ENCODE measurements at places on chromosomes 4 and X.

DNA sequence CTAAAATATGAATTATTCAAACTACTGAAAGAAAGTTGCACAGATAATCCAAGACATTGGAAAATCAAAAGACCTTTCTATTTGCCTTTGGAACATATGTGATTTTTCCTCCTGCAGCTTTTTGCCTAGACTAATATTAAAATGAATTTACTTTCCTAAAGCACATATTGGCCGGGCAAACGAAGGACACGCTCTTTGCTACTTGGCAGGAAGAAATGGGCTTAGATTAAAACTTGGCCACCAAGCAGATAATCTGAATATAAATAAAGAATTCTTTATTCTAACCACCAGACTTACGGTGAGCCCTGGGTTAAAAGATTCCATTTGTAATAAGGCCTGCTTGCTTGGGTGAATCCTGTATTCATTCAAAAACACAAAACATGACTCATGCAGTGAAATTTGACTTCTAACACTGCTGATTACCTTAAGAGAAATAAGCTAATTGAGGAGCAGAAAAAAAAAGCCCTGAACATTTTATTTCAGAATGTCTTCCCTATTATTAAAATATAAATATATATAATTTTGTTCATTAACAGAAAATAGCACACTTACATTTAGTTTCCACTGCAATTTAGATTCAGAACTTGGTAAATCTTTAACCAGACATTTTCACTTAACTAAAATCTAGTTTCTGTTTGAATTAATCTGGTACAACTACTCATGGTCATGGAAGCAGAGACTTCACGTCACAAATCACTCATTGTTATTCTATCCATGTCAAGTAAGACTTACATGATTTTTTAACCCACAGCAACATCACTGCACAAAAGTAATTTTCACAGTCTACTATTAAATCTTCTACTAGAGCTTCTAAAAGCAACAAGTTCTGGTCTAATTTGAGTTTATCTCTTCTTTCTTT is 116.1 kb upstream of the PLAC1 start:
- DNase-seq, result no peak

DNA sequence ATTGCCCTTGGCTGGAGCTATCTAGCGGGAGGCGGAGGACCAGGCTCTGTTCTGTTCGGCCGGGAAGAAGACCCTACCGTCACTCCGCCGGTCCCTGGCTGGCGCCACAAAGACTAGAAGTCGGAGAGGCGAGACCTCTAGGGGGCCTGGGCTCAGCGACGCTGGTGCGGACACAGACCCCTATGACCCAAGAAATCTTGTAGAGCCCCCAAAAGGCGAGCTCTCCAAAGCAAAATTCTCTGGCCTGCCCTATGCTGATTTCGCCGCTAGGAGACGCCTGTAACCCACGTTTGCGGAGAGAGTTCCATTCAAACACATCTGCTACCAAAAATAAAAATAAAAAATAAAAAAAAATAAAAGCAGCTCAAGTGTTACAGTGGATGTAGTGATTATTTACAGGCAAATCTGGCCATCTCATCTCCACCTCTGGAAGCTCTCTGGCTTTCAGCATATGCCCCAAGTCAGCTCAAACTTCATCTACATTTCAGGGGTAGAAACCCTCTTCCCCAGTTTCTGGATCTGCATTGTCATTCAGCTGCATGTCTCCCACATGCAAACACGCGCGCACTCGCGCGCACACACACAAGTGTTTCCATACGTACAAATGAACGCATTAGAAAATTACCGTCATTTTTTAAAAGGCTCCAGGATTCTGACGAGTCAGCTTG is 2.4 kb upstream of the PCDH10 start:
- no peak for DNase-seq

DNA sequence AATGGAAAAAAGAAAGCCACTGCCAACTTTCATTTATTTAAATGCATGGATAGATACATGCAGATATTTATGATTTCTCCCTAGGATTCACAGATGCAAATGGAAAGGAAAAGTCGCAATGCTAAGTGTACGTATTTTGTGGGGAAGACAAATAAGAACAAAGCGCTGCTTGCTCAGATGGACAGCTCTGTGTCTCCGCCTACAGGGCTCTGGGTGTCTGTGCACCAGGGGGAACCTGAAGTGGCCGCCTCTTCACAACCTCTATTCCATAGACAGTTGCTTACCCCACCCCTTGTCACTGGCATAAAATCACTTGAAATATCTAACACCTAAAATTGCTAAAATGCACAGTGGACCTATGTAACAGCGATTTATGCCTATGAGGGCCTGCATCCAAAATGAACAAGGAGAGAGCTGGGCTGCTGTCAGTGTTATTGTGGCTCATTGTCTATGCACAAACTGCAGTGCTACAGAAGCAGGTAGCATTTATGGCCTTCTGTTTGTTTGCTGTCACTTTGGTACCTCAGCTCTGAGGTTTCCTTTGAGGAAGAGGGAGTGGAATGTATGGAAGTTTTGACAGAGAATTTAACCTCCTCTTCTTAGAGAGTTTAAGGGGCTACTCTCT is 58.6 kb upstream of the PAGE1 start:
- no peak for DNase-seq

DNA sequence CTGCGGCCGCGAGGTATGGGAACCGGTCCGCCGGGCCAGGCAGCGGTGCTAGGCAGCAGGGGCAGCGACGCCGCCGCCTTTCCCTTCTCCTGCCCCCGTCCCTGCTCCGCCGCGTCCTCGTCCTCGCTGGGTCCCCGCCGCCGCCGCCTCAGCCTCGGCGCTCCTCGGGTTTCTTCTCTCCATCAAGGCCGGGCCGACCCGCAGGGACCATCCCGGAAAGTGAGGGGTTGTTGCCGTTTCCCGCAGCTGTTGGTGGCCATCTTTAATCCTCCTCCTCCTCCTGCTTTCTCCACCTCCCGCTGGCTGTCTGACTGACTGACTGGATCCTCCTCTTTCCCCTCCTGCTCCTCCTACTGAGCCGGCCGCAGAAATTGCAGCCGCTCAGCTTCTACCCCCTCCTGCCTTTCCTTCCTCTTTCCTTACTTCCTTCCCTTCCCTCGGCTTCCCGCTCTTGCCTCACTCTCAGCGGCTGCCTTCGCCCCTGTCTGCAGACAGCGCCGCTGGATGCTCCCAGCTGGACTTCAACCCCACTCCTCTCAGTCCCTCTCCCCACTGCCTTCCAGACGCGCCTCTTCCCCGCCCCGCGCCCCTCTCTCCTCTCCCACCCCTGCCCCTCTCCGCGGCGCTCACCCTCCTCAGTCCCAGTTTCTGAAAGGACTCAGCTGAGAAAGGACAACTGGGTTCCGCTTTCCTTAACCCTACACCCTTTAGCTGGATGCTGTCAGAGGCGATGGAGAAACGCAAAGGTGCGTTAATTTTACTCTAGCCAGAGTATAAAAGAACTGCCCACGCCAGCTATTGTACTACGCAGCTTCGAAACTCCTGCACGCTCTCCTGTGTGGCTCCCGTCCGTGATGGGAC is at the start of gene WDFY3:
Gene WDFY3, minus strand, starts transcription at position 309 of the 861 bp plus-strand sequence. CDS start 106,099 bp downstream, outside the sequence.
- peak; percentile 71 for DNase-seq

GRCh38 chr4:2103843-2104547 is 44.9 kb downstream of the NAT8L start:
- no peak for DNase-seq

- DNase-seq, result no peak
These were observed 302.2 kb downstream of the ARAP2 start for GRCh38 chr4:35942092-35942491.

GRCh38 chr4:81796790-81797528 is 325.3 kb upstream of the RASGEF1B start:
- no peak for DNase-seq

DNA sequence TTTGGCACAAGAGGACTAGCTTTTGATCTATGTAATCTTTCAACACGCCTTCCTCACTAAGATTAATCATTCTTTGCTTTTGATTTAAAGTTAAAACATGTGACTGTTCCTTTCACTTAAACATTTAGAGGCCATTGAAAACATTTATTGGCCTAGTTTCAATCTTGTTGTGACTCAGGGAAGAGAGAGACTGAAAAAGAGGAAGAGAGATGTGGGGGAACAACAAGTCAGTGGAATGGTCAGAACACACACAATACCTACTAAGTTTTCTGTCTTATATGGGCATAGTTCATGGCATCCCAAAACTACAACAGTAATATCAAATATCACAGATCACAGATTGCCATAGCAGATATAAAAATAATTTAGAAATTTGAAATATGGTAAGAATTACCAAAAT is 812.9 kb upstream of the AGA start:
- DNase-seq, result no peak

DNA sequence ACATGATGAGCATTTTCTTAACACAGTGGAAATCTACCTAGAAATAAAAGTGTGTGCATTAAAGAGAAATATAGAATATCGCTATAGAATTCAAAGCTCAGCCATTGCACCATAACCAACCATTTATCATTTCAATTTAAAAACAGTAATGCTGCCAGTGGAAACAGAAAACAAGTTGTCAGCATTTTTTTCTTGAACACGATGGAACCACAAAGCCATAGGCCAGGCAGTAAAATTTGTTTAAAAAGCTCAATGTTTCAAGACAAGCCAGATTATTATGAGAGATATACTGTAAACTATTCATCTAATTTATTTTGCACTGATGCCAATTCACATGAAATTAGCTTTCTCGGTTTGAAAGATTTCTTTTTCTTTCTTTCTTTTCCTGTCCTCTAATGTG is 46.7 kb upstream of the NRK start:
- no peak for DNase-seq

DNA sequence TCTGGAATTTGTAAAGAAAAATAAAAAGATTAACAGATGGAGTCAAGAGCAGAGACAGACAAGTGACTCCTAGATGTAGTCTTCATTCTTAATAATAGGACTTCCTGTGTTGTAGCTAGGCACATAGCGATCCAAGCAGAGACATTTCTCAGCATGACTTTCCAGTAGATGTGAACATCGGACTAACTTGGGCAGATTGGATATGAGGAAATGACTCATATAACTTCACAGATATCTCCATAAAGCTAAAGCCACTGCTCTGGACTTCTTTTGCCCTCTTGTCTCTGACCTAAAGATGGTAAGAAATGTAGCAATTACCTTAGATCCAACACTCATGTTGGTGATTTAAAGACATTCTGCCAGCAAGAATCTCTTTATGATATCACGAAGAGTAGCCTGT is 131.7 kb downstream of the EPHA5 start:
- no peak for DNase-seq

DNA sequence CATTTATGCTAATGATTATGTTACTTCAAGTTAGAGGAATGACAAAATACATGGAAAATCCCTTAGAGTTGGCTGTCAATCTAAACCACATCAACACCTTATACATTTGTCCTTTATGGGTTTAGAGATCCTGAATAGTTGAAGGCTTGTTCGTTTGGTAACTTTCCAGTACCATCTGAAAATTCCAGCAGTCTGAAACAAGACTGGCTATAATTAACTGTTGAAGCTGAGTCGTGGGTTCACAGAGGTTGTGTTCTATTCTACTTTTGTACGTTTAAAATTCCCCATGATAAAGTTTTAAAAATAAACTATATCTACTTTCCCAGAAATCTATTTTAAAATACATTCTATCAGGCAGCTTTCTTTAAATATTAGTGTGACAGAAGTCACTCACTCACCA is 73.0 kb downstream of the USP46 start:
- no peak for DNase-seq

- no peak for DNase-seq
These were observed 236.7 kb downstream of the EVC2 start for GRCh38 chr4:5471691-5472090.

DNA sequence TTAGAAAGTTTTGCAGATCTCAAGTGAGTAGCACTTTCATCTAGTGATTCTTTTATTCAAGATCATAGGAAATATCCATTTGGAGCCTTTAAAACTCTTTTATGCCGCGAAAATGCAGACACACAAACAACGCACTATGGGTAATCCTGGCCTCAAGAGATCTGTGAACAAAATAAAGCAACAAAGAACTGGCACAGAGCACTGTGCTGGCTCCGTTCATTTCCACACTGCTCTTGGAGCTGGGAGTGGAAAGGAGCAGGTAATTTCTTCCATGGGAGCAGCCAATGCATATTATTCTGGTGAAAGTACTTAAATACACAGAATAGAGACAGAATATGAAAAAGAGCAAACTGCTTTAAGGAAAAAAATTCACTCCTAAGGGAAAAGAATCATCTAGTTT is 172.7 kb upstream of the FRG1 start:
- no peak for DNase-seq

DNA sequence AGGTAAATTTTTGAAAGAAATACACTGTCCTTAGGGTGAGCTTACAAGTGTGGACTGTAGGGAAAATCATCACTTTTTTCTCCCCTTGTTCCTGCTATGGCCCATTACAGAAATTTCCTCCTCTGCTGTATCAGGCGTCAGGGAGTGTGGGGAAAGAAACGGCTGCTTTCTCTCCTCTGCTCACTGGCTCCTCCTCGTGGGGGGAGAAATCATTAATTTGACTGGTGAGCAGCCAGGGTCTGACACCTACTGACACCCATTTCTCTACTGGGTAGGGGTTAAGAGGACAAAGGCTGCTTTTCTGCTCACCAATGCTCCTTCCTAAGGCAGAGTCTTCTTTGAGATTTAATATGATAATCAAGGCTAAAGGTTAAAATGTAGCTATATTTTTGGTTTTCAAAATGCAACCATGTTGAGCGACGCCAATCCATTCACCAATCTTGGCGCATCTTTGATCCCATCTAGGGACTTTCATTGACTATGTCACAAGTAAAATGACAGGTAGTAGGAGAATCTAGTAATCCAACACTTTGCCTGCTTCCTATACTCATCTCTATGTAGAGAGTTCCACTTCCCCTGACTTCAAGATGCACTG is 25.1 kb downstream of the SETD7 start:
- peak; percentile 38 for DNase-seq

DNA sequence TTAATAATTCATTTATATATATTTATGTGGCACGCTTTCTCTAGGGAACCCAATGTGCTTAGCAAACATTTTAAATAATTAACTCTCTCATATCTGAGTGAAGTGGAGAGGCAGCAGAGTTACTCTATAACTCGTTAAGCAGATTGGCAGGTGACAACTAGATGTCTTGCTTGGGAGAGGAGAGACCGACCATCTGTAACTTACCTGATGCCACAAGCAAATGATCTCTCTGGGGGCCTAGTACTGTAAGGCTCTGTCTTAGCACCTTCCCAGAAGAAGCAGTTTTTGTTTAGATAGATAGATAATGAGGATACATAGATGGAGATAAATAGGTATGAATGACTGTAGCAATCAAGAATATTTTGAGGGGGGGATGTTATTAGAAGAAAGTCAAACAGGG is 11.9 kb upstream of the SEL1L3 start:
- no peak for DNase-seq

DNA sequence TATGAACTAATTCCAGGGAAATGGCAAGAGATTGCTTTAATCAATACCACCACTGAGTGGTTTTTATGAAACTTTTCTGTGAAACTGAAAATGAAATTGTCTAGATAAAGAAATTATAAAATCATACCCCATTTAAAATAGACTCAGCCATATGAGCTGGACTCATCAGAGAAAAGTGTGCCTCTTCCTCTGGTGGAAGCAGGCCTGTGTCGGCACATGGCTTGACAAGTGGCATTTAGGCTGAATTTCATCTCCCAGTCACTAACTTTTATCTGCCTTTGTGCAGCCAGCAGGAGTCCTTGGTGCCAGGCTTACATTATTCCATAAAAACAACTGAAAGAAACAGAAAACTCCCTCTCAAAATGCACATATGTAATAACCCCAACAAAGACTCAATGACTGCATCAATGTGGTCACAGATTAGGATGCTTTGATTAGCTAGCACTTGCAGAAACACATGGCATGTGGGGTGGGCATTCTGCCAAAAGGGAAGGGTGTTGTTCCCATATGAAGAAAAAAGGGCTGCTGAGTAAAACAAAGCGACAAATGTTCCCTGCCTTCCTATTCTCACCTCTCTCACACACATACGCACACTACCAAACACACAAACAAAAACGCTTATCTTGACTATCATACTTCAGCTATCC is 232.3 kb downstream of the PABPC4L start:
- no peak for DNase-seq

GRCh38 chr4:123443401-123444289 is 47.0 kb downstream of the SPRY1 start:
- no peak for DNase-seq

Data from D721Med (cell line).